Lung (tissue), 17 donors: ENCODE measurements at places on chromosomes 11 and 22. TPM values are rescaled to one million over a fixed set of nuclear protein-coding genes. Genes with fewer than 3 reads are reported as not detected.

FAM180B gene
- 0.34 TPM for total RNA-seq

TRIOBP gene
- 105 TPM for total RNA-seq

- DNase-seq, result peak; percentile 51
Observed at GRCh38 chr11:13668957-13669521, 571 bp downstream of the FAR1 start.

DNA sequence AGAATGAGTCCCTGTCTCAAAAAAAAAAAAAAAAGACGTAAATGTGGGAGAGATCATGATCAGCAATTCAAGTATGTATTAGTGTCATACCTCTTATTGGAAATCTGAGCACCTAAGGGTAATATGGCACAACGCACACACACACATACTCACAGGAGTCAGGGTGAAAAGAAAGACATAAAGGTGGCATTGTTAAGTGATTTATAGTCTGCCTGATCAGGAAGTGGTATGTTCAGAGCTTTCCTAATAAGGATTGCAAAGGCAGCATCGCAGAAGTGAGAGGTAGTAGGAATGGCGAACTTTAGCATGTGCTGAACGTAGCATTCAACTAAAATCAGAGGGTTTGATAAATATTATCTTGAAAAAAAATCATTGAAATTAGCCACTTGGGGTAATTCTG is 854.3 kb downstream of the METTL15 start:
- DNase-seq, result no peak
